D721Med (cell line): ENCODE measurements at places on chromosomes 4 and X.

- no peak for DNase-seq
Observed at GRCh38 chrX:17964871-17965270, 103.8 kb upstream of the RAI2 start.

GRCh38 chrX:131675596-131676194, 131.8 kb downstream of the OR13H1 start:
- DNase-seq = no peak

- DNase-seq = no peak
Observed at GRCh38 chr4:147987252-147987651, 255.4 kb downstream of the ARHGAP10 start.

DNA sequence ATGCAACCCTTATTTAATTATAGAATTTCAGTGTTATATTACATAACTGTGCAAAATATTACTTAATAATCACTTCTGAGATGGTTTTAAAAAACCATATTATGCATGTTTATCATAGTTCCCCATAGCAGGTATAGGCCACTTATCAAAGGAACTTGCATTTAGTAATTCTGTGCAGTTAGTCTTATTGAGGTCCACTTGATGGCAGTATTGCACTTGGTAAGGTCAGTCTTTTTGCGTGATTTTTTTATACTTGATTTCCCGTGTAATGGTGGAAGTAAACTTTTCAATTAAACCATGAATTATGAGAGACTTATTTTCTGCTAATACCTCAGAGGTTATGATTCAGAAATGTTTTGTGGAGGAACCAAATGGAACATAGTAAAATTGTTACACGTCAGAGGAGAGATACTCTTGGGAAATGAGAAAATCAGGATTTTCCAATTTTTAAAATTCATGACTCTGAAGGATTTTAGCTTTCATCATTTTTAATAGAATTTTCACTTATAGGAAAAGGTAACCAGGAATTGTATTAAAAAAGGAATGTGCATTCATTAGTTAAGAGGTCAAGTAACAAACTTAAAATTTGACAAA, 230.0 kb downstream of the CCSER1 start:
- no peak for DNase-seq

DNA sequence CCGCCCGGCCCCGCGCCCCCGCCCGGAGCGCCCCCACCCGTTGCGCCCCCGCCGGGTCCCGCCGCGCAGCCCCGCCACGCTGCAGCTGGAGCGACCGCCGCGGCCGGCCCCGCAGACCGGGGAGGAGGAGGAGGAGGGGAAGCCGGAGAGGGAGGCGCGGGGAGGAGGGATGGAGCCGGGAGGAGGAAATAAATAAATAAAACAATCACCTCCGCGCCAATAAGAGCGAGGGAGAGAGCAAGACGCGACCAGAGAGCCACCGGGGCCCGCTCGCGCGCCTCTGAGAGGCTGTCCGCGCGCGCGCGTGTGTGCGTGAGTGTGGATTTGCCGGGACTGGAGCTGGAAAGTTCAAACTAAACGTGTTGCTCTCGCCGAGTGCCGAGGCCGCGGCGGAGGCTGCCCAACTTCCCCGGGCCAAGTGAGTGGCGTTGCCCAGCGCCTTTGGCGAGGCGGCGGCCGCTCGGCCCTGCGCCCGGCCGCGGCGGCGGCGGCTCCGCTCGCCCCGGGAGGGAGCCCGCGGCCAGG, 2184.4 kb upstream of the TENM3 start:
- DNase-seq = no peak

DNA sequence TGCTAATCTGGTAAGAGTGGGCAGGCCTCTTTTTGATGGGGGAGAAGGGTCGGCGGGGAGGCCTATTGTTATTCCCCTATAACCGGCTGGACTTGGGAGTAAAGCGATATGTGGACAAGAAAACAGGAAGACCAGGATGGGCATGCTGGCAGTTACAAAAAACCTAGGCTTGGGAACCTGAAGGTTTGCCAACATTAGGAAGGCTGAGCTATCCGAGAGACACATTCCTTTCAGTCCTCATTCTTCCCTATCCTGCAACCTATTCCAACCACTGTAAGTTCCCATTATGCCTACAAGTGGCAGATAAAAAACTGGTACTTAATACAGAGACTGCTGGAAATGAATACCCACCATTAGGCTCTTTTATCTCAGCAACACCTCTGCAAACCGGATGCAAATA, 32.4 kb upstream of the CT47C1 start:
- no peak for DNase-seq

- DNase-seq = no peak
Observed at GRCh38 chr4:15931451-15932210, 6.9 kb downstream of the FGFBP1 start.

- no peak for DNase-seq
Observed at GRCh38 chr4:122163767-122164166, 11.6 kb downstream of the BLTP1 start.

DNA sequence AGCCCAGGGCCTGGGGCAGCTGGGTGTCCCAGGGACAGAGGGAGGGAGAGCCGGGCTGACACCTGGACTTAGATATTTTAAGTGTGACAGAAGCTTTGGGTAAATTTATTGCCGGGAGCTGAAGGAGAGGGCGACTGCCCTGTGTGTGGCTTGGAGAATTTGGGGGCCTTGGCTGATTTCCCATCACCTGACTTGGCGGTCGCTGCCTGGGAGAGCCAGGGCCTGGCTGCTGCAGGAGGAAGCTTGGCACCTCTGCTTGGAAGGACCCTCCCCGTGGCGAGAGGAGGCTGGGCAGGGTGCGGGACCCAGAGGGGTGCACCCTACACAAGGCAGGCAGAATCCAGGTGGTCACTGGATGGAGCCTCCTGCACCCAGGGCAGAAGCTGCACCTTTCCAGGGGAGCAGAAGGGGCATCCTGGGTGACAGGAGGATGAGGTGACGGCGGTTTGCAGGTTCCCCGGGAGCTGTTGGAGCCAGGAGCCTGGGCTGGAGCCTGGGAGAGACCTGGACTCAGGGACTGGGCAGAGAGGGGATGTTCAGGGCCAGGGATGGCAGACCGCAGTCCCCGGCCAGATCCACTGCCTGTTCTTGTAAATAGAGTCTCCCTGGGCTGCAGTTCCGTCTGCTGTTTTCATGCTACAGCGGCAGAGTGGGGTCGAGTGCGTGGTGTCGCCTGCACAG, 72.0 kb downstream of the RGS12 start:
- DNase-seq = no peak

DNA sequence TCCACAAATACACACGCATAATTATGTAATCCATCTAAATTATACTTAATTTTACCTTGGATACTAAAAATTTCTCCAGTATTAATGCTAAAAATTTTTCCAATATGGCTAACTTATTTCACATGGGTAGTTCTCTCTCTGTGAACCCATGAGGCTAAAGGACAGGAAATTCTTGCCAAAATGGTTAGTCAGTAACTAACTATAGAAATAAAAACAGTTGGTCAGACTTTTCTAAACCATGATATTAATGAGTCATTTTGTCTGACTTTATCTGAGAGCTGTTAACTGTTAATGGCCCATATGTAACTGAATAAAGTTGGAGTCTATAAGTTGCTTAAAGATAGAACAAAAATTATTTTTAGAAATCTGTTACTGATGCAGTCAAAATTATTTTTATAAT, 549.4 kb downstream of the TLL1 start:
- DNase-seq = no peak

- DNase-seq = no peak
Observed at GRCh38 chr4:176499518-176499917, 179.8 kb downstream of the SPCS3 start.

- DNase-seq = no peak
Observed at GRCh38 chr4:7978489-7978888, 38.8 kb upstream of the AFAP1 start.

- DNase-seq = no peak
Observed at GRCh38 chr4:1992468-1993168, 16.2 kb downstream of the NELFA start.

- no peak for DNase-seq
Observed at GRCh38 chr4:138927072-138927471, 88.5 kb upstream of the NOCT start.

DNA sequence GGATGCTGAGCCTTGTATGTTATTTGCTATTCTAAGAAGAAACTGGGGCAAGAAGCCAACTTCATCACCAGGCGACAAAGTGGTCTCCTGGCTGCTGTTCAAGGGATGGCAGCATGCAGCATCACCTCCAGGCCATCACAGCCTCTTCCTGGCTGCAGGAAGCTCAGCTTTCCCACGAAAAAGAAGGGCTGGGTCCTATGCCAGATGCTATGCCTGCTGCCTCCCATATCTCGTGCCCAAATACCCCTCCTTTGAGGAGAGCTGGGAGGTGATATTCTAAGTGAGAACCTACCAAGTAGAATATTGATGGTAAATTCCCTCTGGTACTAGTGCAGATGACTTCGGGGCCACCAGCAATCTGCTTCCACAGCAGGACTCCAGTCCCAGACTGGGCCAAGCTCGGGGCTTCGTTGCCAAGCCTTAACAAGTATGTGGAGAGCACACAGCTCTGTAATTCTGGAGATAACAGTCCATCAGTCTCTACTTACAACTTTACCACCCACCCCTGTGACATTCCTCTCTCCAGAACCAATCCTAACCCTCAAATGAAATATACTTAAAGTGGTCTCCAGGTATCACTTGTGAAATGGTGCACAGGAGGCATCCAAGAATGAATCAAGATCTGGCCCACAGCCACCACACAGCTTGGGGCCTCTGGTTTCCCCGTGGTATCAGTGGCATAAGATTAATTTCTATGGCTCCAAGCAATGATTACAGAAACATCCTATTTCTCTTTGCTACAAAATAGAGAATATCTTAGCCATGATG, 149.3 kb downstream of the PALLD start:
- no peak for DNase-seq

- DNase-seq = no peak
Observed at GRCh38 chrX:97704881-97705280, 821.2 kb downstream of the RPA4 start.

DNA sequence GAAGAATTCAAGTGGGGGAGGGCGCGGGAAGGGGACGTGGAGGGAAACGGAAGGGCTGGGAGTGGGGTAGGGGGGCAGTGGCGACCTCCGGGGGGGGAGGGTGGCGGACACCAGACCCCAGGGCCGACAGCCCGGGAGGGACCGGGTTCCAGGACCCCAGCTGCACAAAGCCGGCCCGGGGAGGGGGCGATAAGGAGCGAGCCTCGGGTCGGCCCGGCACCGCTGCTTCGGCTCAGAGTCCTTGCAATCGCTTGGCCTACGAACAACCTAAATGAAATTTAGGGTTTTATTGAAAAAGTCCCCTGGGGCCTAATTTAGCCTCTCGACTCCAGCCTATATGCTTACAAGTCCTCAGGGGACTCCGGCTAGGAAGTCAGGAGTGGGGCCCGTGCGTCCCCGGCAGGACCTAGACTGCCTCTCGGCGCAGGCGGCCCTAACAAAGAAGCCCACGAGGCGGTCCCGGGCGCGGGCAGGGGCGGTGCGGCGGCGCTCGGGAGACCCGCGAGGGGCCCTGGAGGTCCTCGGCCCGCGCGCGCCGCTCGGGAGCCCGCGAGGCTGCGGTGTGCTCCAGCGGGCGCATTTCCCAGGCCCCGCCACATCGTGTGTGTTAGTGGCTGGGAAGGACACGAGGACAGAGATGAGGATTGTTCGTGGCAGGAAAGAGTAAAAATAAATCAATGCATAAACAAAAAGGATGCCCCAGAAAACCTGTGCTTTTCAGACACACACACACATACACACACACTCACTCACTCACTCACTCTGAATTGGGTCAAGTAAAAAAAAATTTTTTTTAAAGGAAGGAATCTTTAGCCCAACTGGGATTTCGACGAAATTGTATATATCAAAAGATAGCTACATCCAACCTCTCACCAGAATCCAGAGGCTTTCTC, 70.0 kb downstream of the MGST2 start:
- DNase-seq = no peak

DNA sequence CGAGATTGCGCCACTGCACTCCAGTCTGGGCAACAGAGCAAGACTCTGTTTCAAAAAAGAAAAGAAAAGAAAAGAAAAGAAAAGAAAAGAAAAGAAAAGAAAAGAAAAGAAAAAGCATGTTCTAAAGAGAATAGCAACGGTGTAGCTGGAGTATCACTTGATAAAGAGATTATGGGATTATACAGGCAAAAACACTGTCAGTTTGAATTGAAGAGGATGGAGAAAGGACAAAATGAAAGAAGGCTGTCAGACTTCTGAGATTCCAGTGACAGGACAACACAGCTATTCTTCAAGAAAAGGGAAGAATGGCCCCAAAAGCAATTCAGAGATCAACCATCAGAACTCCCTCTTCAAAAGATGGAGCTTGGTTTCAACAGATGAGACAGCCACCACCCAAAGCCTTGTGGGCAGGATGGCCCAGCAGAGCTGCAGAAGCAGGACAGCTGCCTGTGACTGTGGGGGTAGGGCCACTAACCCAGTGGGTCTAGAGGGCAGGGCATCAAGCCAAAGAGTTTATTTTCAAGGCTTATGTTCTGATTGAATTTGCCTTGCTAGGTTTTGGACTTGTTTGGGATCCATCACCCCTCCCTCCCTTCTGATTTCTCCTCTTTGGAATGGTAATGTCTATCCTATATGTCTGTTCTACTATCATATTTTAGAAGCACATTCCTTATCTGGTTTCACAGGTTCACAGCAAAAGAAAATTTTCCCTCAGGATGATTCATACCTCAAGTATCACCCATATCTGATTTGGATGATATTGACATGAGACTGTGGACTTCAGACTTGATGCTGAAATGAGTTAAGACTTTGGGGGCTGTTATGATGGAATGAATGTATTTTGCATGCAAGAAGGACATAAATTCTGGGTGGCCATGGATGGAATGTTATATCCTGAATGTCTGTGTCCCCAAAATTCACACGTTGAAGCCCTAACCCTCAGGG, 17.5 kb downstream of the RFC1 start:
- no peak for DNase-seq

DNA sequence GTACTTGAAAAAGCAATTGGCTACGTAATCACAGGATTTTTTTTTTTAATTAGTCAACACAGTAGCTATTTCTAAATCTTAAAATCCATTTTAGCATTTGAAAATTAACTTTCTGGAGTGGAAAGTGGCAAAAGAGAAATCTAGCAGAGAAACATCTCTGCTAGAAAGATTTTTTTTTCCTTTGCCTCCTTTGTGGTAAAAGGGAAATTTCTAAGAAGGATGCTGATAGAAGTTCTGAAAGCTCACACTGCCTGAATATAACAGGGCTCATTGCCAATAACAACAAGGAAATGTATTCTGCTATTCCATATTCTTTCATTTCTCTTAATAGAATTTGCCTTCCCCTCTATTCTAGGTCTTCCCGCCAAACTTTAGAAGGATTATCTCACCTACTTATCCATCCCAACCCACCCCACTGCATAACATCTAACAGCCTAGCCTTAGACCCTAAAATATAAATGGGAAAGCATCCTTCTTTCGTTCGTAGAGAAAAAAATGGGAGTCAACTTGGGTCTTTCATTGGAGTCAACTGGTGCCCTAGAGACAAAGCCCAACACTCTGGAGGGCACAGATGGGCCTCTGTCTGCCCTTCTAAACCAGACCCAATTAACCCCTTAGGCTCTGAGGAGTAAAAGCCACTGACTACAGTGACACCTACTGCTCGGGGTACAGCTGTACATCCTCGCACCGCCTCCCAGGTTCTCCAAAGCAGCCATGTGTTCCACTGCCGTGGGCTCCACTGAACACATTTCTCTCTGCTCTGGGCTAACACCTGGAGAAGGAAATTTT, 103.9 kb downstream of the MAML3 start:
- DNase-seq = no peak

GRCh38 chr4:10664408-10664807, 20.2 kb downstream of the CLNK start:
- DNase-seq = no peak

GRCh38 chr4:151653548-151653918, 107.3 kb downstream of the GATB start:
- DNase-seq = no peak

- DNase-seq = no peak
Observed at GRCh38 chr4:84497504-84498202, 1.4 kb downstream of the NKX6-1 start.
